ENCODE measurements at places on chromosomes 7 and 10.

- no peak for DNase-seq
These were observed 244.3 kb downstream of the PHF14 start for GRCh38 chr7:11217848-11218565.

DNA sequence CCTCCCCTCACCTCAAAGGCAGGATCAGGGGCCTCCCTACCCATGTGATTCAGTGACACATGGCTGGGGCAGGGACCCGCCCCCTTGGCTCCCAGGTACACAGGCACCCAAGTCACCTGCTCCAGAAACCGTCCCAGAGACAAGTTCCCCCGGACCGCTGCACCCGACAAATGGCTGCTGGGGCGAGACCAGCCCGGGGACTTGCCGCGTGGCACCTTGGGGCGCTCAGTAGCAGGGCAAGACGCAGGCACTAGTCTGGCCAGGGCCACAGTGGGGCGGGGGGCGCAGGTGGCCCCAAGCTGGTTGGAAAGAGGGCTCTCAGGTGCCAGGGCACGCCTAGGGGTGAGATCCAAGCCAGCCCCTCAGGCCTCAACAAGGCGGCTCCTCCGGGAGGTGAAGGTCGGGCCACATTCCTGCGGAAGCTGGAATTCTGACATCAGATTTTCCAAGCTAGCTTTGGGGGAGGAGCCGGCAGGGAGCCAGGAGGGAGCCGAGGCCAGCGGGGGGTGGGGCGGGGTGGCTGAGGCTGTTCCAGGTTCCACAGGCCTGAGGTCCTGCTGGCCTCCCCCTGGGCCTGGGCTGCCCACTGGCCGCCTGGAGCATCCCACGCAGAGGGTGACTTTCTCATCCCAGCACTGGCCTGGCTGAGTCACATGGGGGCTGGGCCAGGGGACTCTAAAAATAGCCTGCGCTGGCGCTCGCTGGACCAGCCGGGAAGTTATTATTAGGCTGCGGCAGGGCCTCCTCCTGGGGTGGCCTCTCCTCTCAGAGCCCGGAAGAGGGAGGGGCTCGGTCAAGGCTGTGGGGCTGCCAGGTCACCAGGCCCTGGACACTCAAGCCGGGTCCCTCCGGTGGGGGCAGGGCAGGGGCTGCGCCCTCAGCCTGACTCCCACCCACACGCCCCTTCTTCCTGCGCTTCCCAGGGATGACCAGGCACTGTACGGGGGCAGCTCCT is 20.5 kb upstream of the INPP5A start:
- DNase-seq = no peak

- DNase-seq = peak; percentile 4
These were observed 72.4 kb downstream of the LMBR1 start for GRCh38 chr7:156820445-156821063.

- DNase-seq = peak; percentile 56
These were observed 2.4 kb upstream of the INHBA start for GRCh38 chr7:41705109-41705901.

DNA sequence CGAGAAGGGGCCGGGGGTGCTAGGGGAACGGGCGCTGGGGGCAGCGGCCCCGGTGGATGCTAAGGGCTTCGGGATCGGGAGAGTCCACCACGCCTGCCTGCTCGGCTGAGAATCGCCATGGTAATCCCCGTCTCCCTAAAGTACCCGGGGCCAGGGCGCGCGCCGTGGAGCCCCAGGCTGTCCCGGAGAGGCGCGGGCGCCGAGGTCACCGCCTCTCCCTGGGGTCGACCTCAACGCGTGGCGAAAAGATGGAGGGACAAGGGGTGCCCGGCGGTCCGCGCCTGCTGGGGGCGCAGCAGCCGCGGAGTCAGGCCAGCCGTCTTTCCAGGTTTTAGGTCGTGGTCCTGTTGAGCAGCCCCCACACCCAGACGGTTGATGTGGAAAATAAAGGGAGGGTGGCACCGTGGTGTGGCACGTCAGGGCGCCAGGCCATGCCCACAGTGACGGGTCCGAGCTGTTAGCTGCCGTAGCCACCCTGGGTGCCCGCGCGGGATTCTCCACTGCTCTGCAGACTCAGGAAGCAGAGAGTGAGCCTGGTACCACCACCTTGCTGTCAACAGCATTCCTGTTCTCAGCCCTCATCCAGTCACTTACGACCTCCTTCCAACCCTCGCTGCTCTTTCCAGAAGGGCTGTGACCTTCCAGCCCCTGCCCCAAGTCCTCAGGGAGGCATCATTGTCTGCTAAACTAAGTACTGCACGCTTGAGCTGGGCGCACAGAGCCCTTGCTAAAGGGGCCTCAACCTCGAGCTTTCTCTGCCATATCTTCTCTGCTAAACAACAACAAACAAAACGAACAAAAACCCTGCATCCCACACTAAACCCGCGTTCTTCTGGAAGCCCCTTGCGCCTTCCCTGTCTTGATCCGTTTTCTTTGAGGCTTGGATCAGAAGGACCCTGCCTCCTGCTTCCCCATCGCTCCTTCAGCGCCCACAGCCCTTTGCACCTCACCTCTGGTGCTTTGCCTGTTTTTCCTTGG is 666 bp downstream of the SMKR1 start:
- peak; percentile 20 for DNase-seq

- DNase-seq = no peak
These were observed 6.6 kb downstream of the MRPL43 start for GRCh38 chr10:100980711-100981110.

GRCh38 chr7:154591544-154591943 is 411.4 kb downstream of the PAXIP1 start:
- no peak for DNase-seq

DNA sequence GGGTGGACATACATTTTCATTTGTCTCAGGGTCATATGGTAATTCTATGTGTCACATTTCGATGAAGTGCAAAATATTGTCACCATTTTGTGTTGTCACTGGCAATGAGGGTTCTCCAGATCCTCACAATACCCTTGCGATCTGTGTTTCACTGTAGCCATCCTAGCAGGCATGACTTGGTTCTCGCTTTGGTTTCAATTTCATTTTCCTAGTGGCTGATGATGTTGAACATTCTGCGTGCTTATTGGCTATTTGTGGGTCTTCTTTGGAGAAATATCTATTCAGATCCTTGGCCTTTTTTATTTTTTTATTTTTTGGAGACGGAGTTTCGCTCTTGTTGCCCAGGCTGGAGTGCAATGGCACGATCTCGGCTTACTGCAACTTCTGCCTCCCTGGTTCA is 24.8 kb upstream of the MNX1 start:
- DNase-seq = no peak

- DNase-seq = no peak
These were observed 199.6 kb downstream of the HERPUD2 start for GRCh38 chr7:35495377-35495776.

DNA sequence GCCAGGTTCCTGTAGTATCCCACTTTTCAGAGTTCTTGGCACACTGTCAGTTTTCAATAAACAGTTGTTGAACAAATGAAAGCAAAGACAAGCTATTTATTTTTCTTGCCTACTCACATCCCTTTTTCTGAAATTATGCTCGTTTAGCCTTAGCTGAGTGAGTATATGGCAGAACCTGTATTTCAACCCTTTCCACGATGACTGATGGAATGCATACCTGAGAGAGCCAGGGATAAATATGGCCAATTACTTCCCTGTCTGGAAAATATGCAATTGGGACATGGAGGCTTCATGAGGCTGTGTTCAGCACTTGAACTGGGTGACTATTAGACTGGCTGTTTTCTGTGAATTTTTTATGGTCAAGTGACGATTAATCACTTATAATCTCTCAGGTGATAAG is 144.5 kb upstream of the POT1 start:
- DNase-seq = no peak

GRCh38 chr10:100791369-100792058 is 46.1 kb downstream of the PAX2 start:
- DNase-seq = no peak

GRCh38 chr10:71046747-71047146 is 158.4 kb upstream of the PCBD1 start:
- no peak for DNase-seq

DNA sequence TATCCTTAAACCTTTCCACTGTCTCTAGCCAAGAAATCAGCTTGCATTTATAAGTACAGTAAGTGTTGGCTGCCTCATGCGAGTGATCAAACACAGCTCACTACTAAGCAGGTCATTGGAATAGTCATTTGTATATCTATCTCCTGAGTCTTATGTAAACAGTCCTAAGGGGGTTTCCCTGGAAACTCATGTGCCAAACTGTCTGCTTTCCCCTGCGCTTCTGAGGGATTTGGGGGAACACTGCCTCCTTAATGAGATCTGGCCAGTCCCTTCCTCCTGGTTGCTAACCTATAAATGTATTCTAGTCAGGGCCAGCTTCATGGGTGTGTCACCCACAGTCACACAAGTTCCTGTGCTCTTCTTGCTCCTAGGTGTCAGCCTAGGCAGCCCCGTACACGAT is 133.1 kb downstream of the CD36 start:
- DNase-seq = no peak

DNA sequence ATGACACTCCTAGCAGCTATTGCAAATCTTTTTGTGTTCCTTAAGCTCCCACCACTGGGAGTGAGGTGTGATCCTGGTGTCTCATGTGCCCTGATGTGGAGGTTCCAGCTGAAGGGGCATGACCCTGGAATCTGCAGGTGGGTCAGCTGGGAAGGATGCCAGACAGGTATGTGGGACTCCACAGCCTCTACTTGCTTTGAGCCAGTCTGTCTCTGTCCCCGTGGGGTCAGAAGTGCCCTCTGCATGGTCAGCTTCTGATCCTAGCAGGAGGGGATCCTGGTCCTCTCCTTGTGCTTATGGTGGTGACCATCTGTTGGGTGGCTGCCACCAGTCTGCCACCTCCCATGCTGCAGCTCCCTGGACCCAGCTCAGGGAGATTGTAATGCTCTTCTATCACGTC is 51.1 kb upstream of the COMTD1 start:
- no peak for DNase-seq

DNA sequence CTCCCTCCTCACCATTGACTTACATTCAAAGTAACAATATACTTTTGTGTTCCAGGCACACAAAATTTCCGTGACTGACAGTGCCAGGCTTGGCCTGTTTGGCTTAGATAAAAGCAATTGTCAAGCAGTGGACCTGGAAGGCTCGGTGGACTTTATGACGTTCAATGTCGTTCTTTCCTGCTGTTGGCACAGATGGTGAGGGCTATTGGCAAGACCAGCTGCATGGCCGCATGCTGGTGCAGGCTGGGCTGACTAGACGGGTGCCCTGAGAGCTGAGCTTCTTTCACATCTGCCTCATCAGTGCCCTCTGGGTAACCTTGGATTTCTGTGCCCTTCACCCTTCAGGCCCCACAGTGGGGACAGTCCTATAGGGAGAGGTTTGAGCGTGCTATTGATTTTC is 45.2 kb downstream of the WIPF3 start:
- DNase-seq = no peak

- no peak for DNase-seq
These were observed 221.1 kb downstream of the EBF3 start for GRCh38 chr10:129742742-129743550.

DNA sequence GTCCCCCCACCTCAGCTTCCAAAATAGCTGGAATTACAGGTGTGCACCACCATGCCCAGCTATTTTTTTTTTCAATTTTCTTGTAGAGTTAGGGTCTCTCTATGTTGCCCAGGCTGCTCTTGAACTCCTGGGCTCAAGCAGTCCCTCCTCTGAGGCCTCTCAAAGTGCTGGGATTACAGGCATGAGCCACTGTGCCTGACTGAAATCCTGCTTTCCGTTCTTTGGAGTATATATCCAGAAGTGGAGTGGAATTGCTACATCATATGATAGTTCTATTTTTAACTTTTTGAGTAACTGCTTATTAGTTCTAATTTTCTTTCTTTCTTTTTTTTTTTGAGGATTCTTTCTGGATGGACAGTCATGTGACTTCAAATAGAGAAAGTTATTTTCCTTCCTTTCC is 62.9 kb upstream of the ZMIZ2 start:
- DNase-seq = no peak

DNA sequence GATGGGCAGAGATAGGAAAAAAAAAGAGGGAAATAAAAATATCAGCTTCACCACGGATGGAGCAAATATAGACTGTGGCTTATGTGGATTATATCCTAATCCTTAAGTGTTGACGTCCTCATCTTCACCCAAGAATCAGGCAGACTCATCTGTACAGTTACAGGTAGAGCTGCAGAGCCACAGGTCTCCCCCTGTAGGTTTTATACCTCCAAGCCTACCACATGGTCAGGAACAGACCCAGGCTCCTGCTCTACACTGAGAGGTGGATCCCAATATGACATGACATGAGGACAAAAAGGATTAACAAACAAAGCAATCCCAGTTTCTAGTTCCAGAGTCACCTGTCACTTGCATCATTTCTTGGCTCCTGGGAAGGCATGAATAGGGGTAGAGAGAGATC is 400.8 kb downstream of the SEMA3D start:
- no peak for DNase-seq

DNA sequence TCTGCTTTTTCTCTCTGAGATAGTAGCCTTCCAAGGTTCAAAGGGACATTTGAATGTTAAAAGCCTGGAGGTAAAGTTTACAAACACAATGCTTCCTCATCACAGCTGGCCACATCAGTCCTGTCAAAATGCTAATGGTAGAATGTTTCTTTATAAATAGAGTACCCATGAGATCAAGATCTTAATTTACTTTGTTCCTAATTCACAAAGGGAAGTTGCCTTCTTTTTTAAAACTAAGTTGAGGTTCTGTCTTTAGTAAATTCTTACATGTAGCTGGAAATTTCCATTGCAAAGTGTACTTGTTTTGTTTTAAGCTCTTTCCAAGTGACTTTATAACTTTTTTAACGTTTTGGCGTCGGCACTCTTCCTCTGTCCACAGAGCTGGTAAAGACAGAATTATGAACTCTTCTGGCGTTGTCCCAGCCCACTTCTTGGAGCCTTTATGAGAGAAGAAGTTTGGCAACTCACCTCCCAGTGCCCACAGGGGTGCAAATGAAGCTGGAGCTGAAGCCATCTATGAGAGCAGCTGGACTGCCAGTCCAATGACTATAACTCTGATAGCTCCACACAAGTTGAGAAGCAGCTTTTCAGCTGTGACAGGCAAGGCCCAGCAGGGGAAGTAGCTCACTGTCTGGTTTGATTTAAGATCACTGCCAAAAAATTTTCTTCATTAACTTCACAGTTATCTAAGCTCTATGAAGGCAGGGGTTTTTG is 23.3 kb downstream of the FZD1 start:
- DNase-seq = no peak

GRCh38 chr10:91768123-91768522 is 30.1 kb upstream of the TNKS2 start:
- no peak for DNase-seq

DNA sequence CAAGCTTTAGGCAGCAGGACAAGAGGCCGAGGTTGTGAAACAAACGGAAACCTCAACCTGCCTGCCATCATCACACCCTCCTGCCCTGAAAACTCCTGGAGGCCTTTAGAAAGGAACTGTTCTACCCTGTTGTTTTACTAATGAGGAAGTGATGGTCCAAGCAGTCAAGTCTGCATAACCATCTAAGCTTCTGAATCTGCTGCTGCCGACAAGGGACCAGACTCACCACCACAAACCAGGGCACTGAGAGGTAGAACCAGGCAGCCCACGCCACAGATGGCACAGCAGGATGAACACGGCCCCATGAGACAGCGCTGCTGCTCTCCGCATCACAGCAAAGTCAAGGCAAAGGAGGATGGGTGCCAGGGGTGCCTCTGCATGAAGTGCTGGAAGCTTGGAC is 209.4 kb downstream of the CELF2 start:
- DNase-seq = no peak

- DNase-seq = no peak
These were observed 648.8 kb downstream of the NXPH1 start for GRCh38 chr7:9082203-9082602.

- no peak for DNase-seq
These were observed 496.5 kb upstream of the MKI67 start for GRCh38 chr10:128622706-128623105.

GRCh38 chr10:119323085-119324016 is 116.0 kb downstream of the GRK5 start:
- no peak for DNase-seq

Data from activated CD4-positive, alpha-beta T cell treated with anti-CD3 and anti-CD28 coated beads, Interleukin-2, amount 50 U/mL, for 48 hours (primary cell).